ENCODE measurements at places on chromosomes 11 and 22.

- no peak for DNase-seq
These were observed 5.7 kb downstream of the TSKU start for GRCh38 chr11:76788661-76789442.

DNA sequence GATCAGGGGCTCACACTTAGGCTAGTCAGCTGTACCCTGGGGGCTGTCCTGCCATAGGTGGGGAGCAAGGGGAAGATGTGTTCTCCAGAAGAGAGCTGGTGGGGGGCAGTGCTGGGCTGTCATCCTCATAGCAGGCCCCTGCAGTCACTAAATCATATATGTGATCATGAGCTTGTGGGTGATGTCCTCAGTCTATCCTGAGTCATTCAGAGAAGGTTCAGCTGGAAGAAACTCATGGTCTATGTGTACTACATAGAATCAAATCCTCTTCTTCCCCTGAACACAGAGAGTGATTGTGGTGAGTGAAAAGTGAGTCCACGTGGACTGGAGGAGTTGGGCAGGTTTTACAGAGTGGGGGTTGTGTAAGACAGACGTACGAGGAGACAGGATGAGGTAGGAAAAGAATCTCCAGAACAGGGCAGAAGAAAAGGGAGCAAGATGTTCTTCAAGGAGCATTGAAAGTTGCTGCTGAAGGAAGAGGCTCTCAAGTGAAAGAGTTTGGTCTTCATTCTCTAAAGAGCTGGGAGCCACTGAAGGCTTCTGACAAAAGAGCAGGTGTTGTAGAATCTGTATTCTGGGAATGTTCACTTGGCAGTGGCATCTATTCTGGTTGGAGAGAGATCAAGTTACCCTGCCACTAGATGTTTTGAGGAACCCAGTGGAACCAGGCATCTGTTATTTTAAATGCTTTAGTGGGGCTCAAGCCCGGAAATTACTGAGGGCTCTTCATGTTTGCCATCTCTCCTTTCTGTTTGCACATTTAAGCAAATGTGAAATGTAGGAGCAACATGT lies 68.9 kb downstream of the C22orf31 start:
- no peak for DNase-seq

GRCh38 chr11:124482362-124483147 lies 37.1 kb upstream of the OR8B8 start:
- DNase-seq: no peak

- peak; percentile 59 for DNase-seq
These were observed 29.0 kb upstream of the NAP1L4 start for GRCh38 chr11:3021125-3021524.

GRCh38 chr22:38193580-38193979 lies 8.2 kb upstream of the MAFF start:
- DNase-seq: no peak

DNA sequence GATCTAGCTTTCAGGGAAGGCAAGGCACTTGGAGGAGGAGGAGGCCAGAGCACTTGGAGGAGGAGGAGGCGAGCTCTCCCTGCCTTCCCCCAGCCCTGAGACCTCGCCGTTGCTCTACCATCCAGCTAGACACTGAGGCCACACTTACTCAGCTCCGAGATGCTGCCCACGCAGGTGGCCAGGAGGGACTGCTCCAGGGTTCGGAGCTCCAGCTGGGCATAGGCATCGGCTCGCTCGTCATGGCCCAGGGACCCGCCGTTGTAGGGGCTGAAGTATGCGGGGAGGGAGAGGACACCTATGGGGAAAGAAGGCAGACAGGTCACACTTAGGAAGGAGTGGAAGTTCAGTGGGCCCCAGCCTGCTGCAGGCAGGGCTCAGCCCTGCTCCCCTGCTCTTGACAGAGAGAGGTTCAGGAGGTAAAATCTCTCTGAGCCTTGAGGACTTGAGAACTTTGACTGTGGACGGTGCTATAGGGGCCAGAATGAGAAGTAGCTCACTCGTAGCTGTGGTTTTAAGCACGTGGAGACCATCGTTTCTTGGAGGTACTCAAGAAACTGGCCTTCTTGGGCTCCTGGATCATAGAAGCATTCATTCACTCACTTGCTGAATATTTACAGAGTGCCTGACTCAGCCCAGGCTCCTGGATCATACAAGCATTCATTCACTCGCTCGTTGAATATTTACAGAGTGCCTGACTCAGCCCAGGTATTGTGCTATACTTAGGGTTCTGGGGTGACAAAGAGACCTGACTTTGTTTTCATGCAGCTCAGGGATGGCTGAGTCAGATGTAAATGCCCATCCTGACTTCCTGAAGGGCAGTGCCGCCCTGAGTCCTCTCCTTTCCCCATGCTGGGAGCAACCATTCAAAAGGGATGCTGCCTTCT lies 99.2 kb downstream of the NAT10 start:
- DNase-seq: no peak

DNA sequence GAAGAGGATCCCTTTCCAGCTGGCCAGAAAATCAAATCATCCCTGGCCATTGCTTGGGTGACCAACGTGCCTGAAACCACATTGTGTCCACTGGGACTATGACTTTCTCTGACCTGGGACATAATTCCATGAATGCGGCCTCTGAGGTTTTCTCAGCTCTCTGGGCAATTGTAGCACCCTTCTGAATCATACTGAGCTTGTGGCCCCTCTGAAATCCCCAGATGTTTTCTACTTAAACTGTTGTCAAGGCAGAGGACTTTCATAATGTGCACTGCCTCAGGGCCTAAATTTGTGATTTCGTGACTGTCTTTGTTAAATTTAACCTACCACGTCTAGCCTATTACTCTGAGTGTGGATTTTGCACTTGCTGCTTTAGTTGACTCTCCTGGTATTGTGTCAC lies 321.1 kb upstream of the PLET1 start:
- no peak for DNase-seq

GRCh38 chr22:28910569-28911303 lies 27.4 kb downstream of the ZNRF3 start:
- no peak for DNase-seq

GRCh38 chr11:15800111-15800800 lies 556.1 kb downstream of the SOX6 start:
- no peak for DNase-seq

GRCh38 chr11:18798799-18799469 lies 7.3 kb upstream of the PTPN5 start:
- no peak for DNase-seq

DNA sequence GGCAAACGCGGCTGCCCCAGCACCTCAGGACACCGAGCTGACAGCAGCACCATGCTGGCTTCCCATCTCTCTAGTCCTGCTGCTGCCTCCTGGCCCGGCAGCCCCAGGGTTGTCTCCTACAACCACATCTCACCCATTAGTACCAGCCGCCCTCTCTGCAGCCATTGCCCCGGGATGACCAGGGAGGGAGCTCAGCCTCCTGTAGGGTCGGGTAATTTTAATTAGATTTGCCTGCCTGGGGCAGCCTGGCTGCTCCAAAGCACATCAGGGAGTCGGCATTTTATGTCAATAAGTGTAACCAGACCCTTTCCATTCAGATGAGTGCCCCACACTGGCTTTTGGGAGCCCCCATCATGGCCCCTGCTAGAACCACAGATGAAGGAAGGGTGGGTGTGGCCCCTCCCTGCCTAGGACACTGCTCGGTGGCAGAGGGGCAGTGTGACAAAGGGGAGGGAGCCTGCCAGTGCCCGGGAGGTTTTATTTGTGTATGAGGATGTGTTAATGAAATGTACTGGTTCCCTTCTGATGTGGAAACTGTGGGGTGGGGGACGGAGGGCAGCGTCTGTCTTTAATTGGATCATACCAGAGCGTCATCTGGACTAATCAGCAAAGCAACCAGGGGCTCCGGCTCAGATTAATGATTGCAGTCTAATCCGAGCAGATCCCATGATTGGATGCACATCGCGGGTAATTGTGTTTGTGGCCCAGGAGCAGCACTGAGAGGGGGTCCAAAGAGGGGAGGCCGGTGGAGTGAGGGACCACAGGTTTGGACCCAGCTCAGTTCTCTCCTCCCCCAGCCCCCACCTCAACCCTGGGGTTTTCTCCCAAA lies 125.3 kb downstream of the FEZ1 start:
- DNase-seq: no peak

DNA sequence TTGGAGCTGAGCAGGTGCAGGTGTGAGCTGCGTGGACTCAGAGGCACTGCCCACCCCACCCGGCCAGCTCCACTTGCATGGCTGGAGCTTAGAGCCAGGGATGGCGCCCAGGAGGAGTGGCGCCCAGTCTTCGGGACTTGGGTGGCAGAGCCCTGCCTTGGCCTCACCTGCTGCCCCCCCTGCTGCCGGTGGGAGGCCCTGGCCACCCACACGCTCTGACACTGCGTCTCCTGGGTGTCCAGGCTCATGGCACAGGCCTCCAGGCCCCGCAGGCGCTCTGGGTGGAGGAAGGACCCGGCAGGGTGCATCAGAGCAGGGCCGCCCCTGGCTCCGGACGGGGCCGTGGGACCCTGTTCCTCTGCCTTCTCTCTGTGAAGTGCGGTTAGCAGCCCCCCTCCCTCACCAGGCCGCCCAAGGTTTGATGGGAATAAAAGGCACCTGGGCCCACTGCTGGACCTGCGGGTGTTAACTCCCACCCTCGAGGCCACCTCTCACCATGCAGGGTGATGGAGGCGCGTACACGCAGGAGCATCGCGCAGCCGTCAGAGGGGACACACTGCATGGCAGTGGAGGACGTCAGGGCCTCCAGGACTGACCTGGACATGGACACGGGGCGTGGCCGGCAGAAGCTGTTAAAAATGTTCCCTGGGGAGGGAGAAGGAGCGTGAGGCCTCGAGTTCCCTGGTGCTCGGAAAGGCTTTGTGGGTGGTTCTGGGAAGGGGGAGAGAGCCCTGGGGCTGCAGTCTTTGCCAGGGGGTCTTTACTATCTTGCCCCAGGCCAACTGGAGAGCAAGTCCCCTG lies 11.8 kb downstream of the IL17REL start:
- DNase-seq: no peak

DNA sequence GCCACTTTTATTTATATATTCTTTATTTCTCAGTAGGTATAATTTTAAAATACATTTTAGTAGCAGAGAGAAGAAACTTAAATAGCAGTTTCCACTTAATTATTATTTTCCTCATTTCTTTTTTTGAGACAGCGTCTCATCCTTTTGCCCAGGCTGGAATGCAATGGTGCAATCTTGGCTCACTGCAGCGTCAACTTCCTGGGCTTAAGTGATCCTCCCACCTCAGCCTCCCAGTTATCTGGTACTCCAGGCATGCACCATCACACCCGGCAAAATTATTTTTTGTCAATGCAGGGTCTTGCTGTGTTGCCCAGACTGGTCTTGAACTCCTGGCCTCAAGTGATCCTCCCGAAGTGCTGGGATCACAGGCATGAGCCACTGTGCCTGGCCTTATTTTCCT lies 38.3 kb downstream of the ATG13 start:
- no peak for DNase-seq

DNA sequence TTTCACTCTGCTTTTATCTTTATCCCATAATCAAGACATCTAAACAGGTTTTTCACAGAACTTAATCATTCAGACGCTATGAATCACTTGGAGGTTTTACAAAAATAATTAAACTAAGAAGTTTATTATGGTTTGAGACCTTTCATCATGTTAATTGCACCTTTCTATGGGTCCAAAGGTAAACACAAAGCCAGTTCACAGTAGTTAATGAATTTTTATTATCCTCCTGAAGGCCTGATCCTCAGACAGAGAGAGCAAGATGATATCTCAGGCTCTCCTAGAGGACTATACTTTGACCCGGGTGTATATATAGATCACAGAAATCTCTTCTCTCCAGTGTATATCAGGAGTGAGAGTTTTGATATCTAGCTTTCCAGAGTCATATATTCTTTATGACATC lies 1044.3 kb upstream of the RAG2 start:
- DNase-seq: no peak

GRCh38 chr22:45896964-45897538 lies 79.9 kb downstream of the WNT7B start:
- no peak for DNase-seq

GRCh38 chr22:36818010-36818642 lies 1.3 kb upstream of the PVALB start:
- no peak for DNase-seq

DNA sequence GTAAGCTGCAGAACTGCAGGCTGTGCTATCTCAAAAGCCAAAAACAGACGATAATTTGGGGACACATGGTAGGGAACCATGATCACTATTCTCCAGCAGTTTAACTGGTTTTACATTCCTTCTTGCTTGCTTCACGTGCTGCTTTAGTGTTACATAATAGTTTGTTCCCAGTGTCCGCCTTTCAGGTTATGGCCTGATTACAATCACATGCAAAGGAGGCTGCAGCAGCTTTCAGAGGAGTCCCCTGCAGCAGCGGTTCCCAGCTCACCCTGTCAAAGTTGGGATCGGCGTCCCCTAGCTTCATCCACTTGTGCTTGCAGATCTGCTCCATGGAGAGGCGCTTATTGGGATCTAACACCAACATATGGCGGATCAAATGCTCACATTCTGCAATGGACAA lies 39.2 kb upstream of the APOA1 start:
- DNase-seq: no peak

GRCh38 chr22:23388517-23388890 lies 191.6 kb downstream of the IGLL1 start:
- no peak for DNase-seq

DNA sequence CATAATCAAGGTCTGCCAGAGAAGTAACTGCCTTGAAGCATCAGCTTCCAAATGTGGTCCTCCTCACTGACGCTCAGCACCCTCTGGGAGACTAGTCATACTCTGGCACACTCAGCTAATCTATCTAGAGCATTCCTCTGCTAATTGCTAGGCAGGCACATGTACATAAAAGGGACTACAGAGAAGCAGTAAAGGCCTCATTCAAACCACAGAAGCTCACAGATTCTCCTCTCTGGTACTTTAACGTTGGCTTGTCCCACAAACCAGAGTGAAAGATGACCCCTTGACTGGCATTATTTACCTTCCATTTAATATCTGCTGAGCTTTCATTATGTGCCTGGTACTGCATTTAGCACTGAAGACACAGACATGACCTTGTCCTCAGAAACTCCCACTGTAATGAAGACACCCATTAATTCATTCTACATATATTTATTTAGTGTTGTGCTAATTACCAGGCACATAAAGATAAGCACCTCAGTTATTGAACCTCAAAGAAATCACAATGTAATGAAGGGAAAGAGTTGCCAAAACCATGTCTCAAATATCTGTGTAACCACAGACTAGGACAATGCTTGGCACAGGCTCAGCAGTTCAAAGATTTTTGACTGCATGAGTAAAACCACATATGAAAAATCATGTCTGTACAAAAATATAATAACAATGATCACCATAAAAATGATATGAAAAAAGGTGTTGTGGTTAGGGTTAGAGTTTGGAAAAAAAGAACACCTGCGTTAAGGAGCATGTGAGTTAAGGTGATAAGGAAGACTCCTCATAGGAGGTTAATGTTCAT lies 550.4 kb downstream of the DLG2 start:
- DNase-seq: no peak

GRCh38 chr11:9092072-9092471 lies 673 bp upstream of the SCUBE2 start:
- no peak for DNase-seq
